ENCODE measurements at places on chromosomes 1 and 21.

DNA sequence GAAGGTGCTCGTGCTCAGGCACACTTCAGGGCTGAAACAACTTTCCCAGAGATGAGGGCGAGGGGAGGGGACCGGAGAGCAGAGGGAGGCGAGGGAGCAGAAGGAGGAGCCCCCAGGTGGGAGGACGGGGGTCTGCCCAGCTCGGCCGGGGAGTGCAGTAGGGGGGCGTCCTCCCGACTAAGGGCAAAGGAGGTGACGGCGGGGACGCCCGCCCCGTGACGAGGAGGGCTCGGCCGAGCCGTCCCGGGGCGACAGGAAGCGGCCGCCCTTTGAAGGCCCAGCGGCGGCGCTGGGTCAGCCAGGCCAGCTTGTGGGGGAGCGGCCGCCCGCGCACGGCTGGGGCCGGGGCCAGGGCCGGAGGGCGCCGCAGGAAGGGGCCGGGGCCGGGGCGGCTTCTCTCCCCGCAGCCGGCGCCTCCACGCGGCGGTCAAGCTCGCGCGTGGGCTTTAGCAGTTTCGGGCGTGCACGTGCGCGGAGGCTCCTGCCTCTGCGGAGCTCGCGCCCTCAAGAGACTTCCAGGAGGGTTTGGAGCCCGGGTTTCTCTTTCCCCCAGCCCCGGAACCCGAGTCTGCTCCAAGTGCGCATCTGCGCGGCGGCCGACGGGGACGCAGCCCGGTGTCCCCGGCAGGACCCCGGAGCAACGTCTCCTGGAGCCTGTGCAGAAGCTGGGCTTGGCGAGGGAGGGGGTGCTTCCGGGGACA lies 100.8 kb upstream of the SLC45A1 start:
- DNase-seq: no peak

- DNase-seq: no peak
Observed at GRCh38 chr21:45102391-45102932, 28.1 kb downstream of the ADARB1 start.

GRCh38 chr1:92851729-92852128 lies 19.9 kb downstream of the RPL5 start:
- DNase-seq: no peak

- no peak for DNase-seq
Observed at GRCh38 chr1:51268634-51269033, 32.6 kb downstream of the RNF11 start.

DNA sequence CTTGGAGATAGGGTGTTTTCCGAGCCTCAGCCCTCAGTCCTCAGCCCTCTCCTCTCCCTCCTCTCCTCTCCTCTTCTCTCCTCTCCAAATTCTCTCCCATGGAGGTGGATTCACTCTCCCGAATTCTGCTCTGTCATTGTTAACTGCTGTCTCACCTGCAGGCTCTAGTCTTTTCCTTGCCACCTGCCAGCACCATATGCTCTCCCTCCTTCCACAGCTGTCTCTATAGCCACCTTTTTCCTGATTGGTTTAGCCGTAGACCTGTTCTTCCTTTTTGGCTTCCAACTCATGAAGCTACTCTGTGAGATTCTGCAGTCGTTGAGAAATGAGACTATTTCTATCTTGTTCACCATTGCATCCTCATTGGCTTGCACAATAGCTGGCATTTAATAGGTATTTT lies 19.7 kb downstream of the COG2 start:
- no peak for DNase-seq

- DNase-seq: peak; percentile 74
Observed at GRCh38 chr1:156356875-156357534, 12.0 kb upstream of the RHBG start.
